ENCODE measurements at places on chromosomes 1 and 21.

GRCh38 chr1:1006305-1007159 lies 6.6 kb upstream of the HES4 start:
- DNase-seq, result no peak

DNA sequence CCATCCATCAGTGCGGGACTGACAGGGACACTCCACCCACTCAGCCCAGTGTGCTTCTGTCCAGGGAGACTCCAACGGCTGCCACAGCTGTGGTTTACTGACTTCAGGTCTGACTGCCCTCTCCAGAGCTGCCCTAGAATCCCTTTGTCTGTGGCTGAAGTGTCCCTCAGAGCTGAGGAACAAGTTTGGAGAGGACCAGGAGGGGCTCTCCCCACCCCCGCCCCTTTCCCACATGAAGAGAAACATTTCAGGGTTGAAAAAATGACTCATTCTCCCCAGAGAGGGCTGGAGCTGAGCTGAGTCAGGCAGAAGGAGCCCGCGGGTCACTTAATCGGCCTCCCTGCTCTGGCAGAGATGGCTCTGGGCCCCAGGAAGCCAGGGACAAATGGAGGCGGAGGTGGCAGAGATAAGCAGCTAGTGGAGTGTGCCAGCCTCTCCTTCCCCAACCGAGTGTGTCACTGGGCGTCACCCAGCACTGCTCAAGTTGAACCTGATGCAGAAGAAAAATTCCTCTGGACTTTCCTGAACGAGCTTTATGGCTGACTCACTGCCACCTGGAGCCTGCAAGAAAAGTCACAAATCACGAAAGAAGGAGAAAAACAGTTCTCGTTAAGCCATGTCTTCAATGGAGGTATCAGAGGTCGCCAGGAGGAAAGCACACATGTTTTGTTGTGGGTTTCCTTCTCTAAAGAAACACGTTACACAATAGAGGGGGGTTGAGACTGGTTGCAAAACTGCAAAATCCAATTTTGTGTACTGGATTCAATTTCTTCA lies 34.3 kb upstream of the ECE1 start:
- DNase-seq, result no peak

DNA sequence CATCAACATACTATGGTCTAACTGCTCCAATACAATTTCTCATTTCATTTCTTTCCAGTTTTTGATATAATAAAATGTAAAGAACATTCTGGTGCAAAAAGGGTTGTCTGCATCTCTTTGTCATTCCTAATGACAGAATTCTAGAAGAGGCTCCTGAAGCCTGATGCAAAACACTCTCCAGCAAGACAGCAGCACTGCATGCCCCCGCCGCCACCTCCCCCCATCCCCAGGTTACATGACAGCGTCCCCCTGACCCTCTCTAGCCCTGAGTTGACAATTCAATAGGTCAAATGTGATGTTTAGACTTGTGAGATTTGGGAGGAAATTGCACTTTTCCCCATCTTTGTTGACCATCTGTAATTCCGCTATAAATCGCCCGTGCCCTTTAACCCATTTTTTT lies 64.6 kb upstream of the C1orf21 start:
- DNase-seq, result no peak

DNA sequence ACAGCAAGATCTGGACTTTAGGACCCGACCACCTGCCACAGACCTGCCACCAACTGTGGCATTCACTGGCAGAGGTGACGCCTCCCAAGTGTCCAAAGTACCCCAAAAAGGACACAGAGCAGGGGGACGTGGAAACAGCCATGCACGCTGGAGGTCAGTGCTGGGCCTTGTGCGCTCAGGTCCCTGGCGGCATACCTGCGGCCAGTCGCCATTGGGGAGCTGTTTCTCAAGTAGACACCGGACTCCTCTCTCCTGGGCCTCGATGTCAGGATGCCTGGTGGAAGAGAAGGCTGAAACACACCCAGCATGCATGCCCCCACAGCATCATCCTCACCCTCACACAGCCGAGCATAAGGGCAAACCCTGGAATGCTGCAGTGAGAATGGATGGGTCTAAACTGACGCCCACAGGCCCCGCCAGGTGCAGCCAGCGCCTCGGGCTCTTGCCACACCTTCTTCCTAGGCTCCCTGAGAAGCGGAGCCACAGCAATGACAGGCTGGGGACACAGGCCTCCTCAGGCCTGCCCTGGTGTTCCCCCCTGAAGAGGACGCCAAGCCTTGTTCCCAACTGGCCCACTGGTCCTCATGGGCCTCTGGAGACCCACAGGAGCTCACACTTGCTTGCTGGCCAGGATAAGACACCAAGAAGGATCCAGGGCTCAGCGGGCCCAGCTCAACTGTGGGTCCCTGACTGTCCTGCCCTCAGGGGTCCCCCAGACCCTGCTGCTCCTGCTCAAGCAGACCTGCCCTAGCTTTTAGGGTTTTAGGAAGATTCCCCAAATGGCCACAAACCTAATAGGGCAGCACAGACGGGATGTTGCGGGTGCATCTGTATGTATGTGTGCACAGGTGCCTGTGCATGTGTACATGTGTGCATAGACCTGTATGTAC lies 7.7 kb upstream of the SPATC1L start:
- no peak for DNase-seq

GRCh38 chr1:43398227-43398626 lies 8.5 kb downstream of the SZT2 start:
- DNase-seq, result no peak

GRCh38 chr1:191634801-191635508 lies 523.3 kb upstream of the RGS18 start:
- DNase-seq, result no peak

- DNase-seq, result no peak
Measured at GRCh38 chr1:223622132-223622842, 43.2 kb downstream of the CAPN8 start.

GRCh38 chr1:12206792-12207424 lies 22.9 kb upstream of the VPS13D start:
- DNase-seq, result no peak

- DNase-seq, result no peak
Measured at GRCh38 chr1:35902671-35903070, 19.7 kb downstream of the AGO1 start.

GRCh38 chr21:44375281-44375651 lies 21.8 kb downstream of the TRPM2 start:
- no peak for DNase-seq

DNA sequence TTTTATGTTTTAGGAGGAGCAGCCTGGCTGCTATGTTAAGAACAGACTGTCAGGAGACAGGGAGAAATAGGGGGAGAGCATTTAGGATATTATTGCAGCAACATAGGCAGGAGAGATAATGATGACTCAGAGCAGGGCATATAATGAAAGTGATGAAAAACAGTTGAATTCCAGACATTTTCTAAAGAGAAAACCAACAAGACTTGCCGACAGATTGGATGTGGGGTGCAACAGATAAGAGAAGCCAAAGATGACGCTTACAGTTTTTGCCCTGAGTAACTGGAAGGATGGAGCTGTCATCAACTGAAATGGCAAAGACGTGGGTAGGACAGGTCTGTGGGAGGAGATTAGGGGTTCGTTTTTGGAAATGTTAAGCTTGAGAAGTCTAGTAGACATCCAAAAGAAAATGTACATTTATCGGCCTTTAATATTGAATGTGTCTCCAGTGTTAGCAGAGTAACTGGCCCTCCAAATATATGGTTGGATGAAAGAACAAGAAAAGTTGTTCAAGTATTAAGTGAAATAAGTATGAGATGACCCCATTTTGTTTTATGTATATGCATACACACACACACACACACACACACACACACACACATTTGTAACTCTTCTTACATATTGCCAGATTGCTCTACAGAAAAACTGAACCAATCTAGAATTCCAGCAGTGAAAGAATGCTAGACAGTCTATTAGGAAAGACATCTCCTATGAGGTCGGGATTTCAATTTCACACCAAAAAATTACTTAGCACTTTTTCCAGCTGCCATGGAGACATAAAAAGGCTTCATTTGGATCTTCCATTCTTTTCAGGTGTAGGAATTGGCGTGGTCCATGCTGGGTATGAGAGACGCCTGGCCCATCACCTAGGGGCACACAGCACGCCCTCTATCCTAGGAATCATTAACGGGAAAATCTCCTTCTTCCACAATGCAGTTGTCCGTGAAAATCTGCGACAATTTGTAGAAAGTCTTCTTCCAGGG lies 17.2 kb downstream of the DNAJC16 start:
- DNase-seq, result no peak

GRCh38 chr1:33339413-33339812 lies 18.5 kb upstream of the A3GALT2 start:
- no peak for DNase-seq

- DNase-seq, result no peak
Measured at GRCh38 chr1:247367786-247368422, 36.2 kb upstream of the ZNF496 start.

- DNase-seq, result no peak
Measured at GRCh38 chr21:16800536-16801275, 712.1 kb upstream of the CXADR start.

- DNase-seq, result no peak
Measured at GRCh38 chr1:18314399-18314798, 166.3 kb upstream of the KLHDC7A start.

- DNase-seq, result no peak
Measured at GRCh38 chr1:18861082-18861481, 1.6 kb upstream of the TAS1R2 start.

DNA sequence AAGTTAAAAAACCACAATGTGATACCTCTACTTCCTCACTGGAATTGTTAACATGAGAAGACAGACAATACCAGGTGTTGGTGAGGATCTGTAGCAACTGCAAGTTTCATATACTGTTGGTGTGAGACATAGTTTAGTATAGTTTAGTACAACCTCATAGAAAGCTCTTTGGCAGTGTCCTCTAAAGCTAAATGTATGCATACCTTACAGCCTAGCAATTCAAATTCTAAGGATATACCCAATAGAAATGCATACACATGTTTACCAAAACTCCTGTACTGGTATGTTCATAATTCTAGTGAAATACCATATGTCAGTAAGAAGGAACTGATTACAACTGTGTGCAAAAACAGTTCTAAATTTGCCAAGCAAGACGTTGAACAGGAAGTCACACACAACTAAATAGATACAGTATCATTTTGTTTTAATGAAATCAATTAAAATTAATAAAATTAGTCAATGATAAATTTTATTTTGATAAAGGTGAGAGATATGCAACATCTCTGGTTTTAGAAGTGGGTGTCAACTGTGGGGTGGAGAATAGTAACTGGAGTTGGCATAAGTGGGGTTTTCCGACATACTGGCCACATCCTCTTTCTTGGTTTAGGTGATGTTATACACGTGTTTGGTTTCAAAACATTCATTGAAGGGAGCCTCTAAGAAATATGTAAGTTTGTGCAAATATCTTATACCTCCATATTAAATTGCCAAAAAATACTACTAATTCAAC lies 450.7 kb downstream of the PTPRC start:
- DNase-seq, result no peak

GRCh38 chr1:24235921-24236788 lies 49.1 kb upstream of the IFNLR1 start:
- DNase-seq, result no peak

- DNase-seq, result no peak
Measured at GRCh38 chr1:90562892-90563291, 154.2 kb downstream of the BARHL2 start.

DNA sequence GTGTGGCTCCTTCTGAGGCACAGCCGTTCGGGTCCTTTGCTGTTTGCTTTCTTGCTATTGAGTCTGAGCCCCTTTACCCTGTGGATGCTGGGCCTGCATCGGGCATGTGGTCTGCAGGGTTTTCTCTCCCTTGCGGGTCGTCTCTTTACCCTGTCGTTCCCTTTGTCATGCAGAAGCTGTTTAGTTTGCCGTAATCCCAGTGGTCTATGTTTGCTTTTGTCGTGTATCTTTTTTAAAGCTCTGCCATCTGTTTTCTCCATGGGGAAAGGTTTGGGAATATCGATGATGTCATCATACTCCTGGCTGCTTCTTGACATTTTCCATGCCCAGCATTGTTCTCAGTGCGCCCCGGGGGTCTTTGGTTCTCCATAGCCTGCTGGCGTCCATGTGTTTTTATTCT lies 68.2 kb downstream of the AGPAT3 start:
- DNase-seq, result no peak

DNA sequence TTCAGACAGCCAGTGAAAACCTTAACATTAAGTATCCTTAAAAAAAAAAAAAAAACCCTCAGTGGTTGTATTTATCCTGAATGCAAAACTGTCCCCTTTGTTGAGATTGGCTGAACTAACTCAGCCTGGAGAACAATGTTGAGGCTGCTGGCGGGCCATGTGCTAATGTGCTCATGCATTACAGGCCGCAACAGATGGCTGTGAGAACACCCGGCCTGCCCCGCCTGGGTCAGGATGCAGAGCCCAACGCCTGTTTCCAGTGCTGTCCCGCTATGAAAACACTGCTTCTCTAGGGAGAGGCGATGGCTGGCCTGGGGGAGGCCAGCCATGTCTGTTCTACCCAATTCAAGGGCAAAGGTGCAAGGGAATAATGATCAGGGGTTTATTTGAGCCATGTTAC lies 13.8 kb downstream of the OLIG2 start:
- no peak for DNase-seq

DNA sequence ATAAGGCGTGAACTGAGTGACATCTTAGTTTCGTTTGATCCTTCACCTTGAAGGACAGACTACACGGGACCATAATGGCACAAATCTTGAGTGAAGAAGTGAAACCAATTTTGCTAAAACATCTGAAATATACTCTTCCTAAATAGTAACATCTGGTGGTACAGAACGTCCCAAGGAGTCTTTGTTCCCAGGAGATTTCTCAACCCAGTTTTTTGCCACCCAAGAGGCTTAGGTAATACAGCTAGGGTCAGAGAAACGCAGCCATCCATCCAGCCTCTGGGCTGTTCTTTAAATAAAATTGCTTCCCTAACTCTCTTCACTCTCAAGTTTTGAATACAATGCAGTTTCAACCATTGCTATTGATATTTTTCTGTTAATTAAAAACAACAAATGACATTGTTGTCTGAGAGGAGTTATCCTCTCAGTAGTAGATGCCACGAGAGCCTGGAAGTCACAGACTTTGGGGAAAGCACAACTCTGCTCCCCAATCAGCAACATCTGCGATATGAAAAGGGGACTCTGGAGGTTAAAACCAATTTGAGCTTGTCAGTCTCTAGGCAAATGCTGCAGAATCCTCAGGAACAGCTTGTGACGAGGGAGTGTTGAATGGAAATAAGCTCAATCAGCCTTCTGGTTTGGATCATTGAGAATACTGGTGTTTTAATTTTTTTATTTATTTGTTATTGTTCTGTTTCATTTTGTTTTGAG lies 394.3 kb upstream of the ADGRL2 start:
- no peak for DNase-seq

DNA sequence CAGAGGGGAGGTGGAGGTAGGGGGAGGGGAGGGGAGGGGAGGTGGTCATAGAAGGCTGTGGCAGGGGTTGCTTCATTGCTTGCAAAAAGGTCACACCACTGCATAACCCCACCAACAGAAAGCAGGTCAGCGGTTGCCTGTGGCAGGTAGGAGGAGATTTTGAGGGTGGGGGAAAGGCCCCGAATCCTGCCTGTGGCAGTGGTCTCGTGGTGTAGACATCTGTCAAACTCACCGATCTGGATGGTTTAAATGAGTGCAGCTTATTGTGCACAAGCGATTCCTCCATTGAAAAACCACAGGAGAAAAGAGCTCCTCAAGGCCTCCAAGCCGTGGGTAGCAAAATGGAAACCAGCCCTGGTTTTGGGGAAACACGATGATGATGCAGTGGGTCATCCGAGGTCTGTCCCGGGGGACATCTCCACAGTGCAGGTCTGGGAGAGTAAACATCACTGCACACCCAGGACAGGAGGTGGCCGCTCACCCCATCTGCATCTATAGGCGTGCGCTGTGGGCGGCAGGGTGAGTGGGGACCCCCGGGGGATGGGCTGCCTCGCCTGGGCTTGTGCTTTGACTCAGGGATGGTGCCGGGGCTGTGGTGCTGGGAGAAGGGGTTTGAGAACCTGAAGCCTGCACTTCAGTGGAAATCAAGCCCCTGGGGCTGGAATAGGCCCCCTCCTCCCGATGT lies 112.3 kb downstream of the CRYAA start:
- no peak for DNase-seq
